Activated naive CD4-positive, alpha-beta T cell treated with anti-CD3 and anti-CD28 coated beads, Interleukin-2, amount 50 U/mL, for 72 hours (primary cell): ENCODE measurements at places on chromosomes 5 and 9.

- DNase-seq = no peak
Observed at GRCh38 chr5:113000466-113000865, 23.9 kb downstream of the DCP2 start.

DNA sequence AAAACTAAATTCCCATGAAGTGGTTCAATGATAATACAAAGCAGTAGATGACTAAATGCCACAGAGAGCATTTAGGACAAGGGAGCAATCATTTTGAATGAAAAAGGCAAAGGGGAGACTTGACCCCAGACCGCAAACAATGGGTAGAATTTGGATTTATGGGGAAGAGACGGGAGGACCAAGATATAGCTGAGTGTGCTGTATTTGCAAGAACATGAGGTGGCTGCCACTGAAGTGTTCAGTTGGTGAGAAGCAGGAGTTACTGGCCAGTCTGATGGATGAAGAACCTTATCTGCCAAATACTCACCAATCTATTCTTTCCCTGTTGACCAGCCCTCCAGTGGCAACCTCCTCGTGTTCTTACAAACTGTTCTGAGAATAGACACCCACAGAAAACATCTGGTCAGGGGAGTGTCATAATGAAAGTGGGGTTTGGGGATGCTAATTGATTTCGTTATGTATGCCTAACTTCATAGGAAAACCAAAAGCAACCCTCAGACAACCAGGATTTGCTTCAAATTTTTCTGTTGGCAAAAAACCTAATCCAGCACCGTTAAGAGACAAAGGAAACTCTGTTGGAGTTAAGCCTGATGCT, 19.8 kb downstream of the TDRD7 start:
- DNase-seq = no peak

DNA sequence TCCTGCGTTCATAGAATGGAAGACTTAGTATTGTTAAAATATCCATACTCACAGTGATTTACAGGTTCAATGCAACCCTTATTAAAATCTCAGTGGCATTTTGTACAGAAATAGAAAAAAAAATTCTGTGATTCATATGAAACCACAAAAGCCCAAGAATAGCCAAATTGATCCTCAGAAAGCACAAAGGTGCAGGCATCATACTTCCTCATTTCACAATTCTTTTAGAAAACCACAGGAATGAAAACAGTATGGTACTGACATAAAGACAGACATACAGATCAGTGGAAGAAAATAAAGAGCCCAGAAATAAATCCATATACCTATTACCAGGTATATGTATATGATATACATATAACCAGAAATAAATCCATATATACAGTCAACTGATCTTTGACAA, 86.8 kb upstream of the MEGF10 start:
- DNase-seq = no peak

GRCh38 chr9:75491533-75491932, 398.9 kb upstream of the PCSK5 start:
- DNase-seq = no peak

DNA sequence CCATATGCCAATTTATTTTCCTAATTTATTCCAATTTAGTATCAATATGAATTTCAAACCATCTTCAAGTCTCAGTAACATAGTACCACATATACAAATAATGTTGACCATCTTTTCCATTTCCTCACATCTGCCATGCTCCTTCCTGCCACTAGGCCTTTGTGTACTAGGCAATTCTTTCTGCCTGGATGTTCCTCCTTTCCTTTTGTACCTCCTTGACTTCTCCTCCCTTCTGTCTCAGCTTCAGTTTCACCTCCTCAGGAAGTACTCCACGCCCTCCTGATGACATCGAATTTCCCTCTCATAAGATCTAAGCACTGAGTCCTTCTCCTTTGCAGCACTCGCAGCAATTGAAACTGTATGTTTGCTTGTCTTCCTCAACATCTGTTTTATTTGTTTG, 53.9 kb downstream of the MEF2C start:
- DNase-seq = no peak

GRCh38 chr5:111111956-111112355, 19.8 kb downstream of the WDR36 start:
- no peak for DNase-seq

- no peak for DNase-seq
Observed at GRCh38 chr9:131845305-131846298, 105.7 kb upstream of the RAPGEF1 start.

GRCh38 chr5:14265570-14265969, 122.4 kb downstream of the TRIO start:
- no peak for DNase-seq

GRCh38 chr9:77024776-77025545, 5.5 kb downstream of the FOXB2 start:
- no peak for DNase-seq

- DNase-seq = no peak
Observed at GRCh38 chr9:9730174-9730573, 882.6 kb downstream of the PTPRD start.

DNA sequence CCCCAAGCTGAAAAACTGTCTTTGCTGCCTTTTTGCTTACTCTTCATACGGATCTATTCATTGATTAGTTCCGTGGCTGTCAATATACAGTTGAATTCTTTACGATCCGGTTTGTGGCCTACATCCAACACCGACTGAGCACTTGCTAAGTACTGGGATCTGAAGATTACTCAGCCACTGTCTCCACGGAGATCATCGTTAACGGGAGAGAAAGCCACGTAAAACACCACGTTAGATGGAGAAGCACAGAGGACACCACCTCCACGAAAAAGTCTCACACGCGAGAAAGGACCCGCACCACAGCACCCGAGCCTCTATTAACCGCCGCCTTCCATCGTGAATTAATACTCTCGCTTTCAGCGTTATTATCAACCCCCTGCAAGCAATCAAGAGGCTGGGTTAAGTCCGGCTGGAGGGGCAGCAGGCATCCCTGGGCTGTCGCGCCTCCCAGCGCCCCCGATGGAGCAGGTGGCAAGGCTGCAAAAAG, 650 bp downstream of the ELP1 start:
- DNase-seq = no peak

GRCh38 chr5:66795682-66796081, 199.5 kb downstream of the MAST4 start:
- no peak for DNase-seq

DNA sequence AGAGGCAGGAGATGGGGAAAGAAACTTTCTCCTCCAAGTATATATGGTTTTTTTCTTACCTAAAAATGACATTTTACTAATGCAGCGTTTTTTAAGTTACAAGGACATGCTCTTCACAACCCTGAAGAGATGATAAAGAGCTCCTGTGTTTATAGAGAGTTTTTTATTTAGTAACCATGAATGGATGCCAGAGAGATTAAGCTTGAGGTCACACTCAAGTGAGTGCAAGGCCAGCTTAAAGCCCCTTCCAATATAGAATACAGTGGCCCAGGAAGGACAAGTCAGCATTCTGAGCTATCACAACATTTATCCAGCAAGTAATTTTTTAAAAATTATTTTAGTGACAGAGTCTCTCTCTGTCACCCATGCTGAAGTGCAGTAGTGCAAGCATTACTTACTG, 6.7 kb upstream of the HAVCR2 start:
- DNase-seq = no peak

DNA sequence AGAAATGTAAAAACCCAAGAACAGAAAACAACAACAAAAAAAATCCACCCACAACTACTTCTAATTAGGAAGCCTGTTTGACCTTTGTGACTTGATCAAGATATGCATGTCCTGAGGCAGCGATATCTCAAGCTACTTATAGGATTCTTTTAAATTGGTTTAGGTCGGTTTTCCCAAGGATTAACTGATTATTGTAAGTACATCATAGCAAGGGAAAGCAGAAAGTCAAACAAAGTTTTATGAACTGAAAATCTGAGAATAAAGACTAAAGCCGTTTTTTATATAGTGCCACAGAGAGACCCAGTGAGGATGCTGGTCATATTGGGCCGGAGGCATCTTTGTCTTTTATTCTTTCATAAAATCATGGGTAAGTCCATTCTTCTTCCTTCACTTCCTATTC, 72.0 kb downstream of the CD180 start:
- no peak for DNase-seq

- DNase-seq = no peak
Observed at GRCh38 chr5:73983644-73984043, 357.6 kb downstream of the ARHGEF28 start.

GRCh38 chr9:112844771-112845542, 45.7 kb downstream of the SLC46A2 start:
- DNase-seq = peak; percentile 76

- no peak for DNase-seq
Observed at GRCh38 chr5:31731710-31732301, 92.9 kb downstream of the PDZD2 start.

GRCh38 chr9:16145196-16145950, 592.5 kb downstream of the CCDC171 start:
- no peak for DNase-seq

DNA sequence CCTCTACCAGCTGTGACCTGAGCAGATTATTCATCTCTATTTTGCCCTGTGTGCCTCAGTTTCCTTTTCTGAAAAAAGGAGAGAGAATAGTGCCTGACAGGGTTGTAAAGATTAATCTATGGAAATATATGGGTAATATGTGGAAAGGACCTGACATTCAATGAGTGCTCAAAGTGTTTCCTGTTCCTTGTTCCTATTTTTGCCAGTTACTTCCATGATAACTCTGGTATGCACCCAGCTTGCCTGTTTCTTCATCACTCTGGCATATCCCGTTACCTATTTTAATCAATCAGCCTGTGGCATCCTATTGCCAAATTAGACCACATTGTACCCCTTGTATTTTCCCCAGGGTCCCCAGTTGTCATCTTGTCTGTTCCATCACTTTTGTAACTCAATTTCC, 3.6 kb upstream of the ARAP3 start:
- DNase-seq = no peak

GRCh38 chr9:92679413-92680165, 9.7 kb upstream of the IPPK start:
- no peak for DNase-seq

DNA sequence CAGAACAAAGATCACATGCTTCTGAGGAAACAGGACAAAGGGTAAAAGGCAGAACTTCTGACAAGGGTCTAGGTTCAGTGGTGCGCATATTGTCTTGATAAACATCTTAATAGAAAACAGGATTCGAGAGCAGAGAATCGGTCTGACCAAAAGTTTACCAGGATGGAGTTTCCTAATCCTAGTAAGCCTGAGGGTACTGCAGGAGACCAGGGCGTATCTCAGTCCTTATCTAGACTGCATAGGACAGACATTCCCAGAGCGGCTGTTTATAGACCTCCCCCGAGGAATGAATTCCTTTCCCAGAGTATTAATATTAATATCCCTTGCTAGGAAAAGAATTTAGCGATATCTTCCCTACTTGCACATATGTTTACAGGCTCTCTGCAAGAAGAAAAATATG, 32.4 kb upstream of the TNFSF8 start:
- DNase-seq = no peak

GRCh38 chr5:175884214-175884613, 12.8 kb downstream of the CPLX2 start:
- no peak for DNase-seq

GRCh38 chr5:174457141-174457678, 267.2 kb upstream of the MSX2 start:
- no peak for DNase-seq

GRCh38 chr5:137195483-137195882, 303.6 kb downstream of the SPOCK1 start:
- DNase-seq = no peak

DNA sequence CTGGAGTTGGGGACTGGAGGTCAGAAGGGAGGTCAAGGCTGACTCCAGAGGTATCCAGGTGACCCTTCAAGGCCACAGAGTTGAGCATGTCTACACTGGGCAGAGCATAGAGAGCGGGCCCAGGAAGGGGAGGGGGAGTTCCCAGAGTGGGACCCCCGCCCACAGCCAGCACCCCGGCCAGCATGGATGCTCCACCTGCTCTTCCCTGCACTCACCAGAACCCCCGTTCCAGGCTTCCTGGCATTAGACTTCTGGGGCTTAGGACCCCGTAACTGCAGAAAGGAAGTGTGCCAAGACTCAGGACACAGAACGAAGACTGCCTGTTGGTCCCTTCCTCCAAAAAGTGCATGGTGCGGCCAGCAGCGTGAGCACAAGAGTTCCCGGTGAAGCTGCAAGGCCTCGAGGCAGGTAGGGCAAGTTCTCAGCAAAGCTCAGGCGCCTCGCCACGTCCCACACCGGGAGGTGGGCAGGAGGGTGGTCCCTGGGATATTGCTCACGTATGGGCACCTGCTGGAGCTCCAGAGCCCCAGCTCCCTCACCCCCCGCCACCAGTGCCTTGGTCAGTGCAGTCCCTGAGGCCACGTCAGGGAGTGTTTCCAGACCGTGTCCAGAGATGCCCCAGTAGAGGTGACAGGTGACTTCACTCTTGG, 13.8 kb downstream of the ABO start:
- DNase-seq = no peak

DNA sequence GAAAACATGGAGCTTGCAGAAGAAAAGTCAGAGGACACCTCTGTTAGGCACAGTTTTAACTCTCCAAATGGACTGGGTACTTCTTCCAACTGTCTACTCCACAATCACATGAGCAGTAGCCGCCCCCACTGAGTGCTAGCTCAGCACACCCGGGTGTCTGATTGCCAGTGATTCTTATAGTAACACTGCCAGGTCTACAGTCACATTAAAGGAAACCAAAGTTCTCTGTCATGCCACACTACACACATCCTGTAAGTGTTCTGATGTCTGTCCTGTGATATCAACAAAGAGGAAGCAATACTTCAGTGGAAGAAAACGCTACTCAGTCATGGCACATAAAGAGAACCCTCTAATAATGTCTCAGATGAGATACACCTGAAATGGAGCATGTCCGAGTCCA, at the start of gene HAVCR2:
HAVCR2 (minus strand) TSS at position 69 of the 400 bp plus-strand sequence; CDS start at position 8, 61 bp downstream.
- DNase-seq = peak; percentile 44

- no peak for DNase-seq
Observed at GRCh38 chr5:88769165-88769564, 113.8 kb downstream of the MEF2C start.

GRCh38 chr5:2742921-2743679, 8.4 kb downstream of the IRX2 start:
- DNase-seq = no peak

DNA sequence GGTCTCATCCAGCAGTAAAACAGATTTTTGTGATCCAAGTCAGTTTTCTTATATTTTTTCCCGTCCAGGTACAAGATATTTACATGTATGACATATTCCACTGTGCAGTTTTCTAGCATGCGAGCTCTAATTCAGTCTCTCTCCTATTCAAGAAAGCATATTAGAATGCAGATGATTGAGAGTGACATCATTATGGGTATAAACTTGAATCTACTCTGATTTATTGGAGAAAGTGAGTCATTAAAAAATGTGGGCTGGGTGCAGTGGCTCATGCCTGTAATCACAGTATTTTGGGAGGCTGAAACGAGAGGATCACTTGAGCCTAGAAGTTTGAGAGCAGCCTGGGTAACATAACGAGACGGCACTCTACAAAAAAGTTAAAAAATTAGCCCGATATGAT, 6.2 kb downstream of the FER start:
- no peak for DNase-seq

DNA sequence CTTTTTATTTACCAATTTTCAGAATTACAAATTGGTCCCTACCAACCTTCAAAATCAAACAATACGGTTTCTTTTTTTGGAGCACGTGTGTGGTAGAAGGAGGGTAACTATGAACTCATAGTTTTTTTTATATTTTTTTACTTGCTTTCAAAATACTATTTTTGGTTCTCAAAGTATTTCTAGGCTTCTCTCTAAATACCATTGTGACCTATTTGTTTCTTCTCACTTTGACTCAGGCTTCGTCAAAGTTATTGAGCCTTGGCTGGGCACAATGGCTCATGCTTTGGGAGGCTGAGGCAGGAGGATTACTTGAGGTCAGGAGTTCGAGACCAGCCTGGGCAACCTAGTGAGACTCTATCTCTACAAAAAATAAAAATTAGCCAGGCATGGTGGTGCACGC, 11.6 kb upstream of the KIF27 start:
- no peak for DNase-seq
